A172 (cell line): ENCODE measurements at places on chromosomes 12 and 14.

GRCh38 chr12:32549675-32550079 lies 129.4 kb upstream of the DNM1L start:
- no peak for DNase-seq

- no peak for DNase-seq
Observed at GRCh38 chr14:104841730-104842129, 23.3 kb upstream of the CEP170B start.

DNA sequence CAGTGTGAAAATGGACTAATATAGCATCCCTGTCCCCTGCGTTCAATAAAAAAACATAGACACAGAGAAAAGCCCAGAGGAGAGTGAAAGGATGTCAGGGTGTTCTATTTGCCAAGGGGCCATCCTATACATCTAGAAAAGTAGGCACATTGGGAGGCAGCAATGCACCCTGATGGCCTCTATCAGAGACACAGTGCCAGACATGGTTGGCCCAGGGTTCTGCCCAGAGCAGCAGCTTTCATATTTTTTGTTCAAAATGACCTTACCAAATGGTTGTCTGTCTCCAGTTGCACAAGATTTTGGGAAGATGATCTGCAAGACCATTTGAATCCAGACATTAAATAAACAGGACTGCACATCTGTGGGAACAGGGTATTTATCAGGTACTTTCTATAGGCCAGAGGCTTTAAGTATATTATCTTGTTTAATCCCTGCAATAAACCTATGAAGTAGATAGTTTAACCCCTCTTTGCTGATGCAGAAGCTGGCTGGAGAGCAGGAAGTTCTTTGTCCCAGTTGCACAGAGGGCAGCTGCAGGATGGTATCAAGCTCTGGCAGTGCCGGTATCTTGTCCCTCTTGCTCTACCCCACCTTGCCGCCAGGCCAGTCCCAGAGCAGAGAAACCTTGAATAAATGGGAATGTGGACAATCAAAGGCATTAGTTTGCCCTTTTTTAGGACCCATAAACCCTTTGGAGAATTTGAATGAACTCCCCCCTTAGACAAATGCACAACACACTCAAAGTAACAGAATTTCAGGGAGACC lies 171.8 kb upstream of the PWP1 start:
- no peak for DNase-seq

DNA sequence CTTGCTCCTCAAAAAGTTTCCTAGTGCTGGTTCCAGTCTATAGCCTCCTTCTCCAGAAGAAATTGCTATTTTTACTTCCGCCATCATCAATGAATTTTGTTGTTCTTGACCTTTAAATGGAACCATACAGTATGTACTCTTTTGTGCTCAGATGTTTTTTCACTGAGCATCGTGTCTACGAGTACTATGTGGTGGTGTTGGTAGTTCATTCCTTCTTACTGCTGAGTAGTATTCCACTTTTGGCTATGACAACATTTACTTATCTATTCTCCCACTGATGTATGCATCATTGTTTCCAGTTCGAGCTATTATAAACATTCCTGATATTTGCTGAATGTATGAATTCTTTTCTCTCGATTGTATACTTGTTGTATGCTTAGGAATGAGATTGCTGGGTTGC lies 28.6 kb downstream of the SLC2A14 start:
- no peak for DNase-seq
